HepG2 (cell line): ENCODE measurements at places on chromosomes 5 and 9. TPM values are rescaled to one million over a fixed set of nuclear protein-coding genes. Genes with fewer than 3 reads are reported as not detected.

- H3K27ac ChIP-seq = peak overlapping the region; percentile 20
- no peaks in the 10 kb centered on the region for H3K27me3 ChIP-seq
- DNase-seq = no peak
- H3K4me3 ChIP-seq = no peak overlapping the region
Observed at GRCh38 chr9:128940946-128941755, 6.3 kb downstream of the DOLK start.

- H3K36me3 ChIP-seq = peaks cover 27% of the 10 kb centered on the region; the same call in 2 of the 3 replicates
- H3K4me3 ChIP-seq = no peak overlapping the region
- DNase-seq = peak; percentile 18
- H3K4me1 ChIP-seq = no peaks in the 10 kb centered on the region
- H3K27ac ChIP-seq = no peak overlapping the region
Observed at GRCh38 chr5:163489055-163489744, 16.2 kb upstream of the MAT2B start.

Gene PAEP
- 0.38 and 0.75 TPM in 2 replicates for total RNA-seq

GRCh38 chr9:88915916-88916315, 75.4 kb upstream of the S1PR3 start:
- no peak for DNase-seq
- peaks cover 8% of the 10 kb centered on the region for H3K4me1 ChIP-seq
- H3K4me3 ChIP-seq = no peak overlapping the region

DNA sequence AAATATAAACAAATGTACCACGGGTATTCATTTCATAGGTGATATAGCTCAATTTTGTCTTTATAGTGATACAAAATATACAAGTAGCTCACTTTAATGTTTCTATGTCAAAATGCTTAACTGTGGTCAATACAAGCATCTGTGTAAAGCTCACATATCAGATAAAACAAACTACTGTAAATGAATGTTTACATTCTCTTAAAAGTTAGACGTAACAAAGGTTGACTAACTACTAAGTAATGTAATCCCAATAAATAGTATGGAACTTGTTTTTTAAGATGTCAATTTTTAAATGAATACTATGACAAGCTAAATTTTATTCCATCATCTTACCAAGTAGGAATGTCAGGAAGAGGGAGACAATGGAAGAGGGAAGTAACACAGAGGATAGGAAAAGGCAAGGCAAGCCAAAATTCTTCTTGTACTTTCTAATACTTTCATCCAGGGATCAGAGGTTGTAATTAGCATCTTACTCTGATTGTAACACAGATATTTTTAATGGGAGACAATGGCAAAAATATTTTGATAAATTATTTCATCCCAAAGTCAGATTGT, 105.5 kb downstream of the STRBP start:
- H3K27ac ChIP-seq = no peak overlapping the region
- no peak overlapping the region for H3K4me3 ChIP-seq
- no peaks in the 10 kb centered on the region for H3K36me3 ChIP-seq
- H3K27me3 ChIP-seq = no peaks in the 10 kb centered on the region; the same call in 1 of the 2 replicates
- no peak for DNase-seq
- H3K4me1 ChIP-seq = no peaks in the 10 kb centered on the region

DNA sequence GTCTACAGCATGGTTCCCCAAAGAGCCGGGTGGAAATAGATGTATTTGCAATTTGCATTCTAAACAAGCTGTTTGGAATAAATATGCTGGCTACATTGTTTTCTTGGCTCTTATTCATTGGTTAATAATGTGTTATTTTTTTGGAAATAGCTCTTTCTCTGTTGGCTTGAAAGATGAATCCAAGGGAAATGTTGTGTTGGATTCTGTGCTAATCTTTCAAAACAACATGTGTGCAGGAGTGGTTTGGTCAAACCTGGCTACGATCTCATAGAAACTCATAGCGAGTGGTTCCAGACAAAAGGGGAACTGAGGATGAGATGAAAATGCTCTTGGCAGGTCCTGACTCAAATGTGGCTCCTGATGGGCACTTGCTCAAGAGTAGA, 63.7 kb upstream of the CXCL14 start:
- no peak overlapping the region for H3K27ac ChIP-seq
- no peak for DNase-seq
- H3K27me3 ChIP-seq = no peaks in the 10 kb centered on the region
- no peak overlapping the region for H3K4me3 ChIP-seq
- no peaks in the 10 kb centered on the region for H3K4me1 ChIP-seq
- H3K36me3 ChIP-seq = no peaks in the 10 kb centered on the region

DNA sequence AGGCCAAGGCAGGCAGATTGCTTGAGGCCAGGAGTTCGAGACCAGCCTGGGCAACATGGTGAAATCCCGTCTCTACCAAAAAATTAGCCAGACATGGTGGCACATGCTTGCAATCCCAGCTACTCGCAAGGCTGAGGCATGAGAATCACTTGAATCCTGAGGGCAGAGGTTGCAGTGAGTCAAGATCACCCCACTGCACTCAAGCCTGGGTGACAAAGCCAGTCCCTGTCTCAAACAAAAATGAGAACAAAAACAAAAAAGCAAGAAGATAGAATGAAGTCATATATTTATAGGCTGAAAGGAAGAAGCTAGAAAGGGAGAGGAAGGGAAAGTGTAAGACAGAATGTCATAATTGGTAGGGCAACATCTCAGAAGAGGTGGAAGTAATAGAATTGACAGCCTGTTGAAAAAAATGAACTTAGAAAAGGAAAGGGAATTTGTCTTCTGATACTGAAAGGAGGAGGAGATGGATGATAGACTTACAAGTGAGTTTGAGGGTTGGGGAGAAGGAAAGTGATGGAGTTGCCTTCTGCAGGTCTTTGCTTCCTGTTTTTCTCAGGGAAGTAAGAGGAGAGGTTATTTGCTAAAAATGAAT, 32.2 kb downstream of the CARD6 start:
- no peak overlapping the region for H3K4me3 ChIP-seq
- no peak overlapping the region for H3K27ac ChIP-seq
- DNase-seq = no peak
- no peaks in the 10 kb centered on the region for H3K27me3 ChIP-seq

Gene OTULINL
- total RNA-seq = 0.36 and 0.40 TPM in 2 replicates

DNA sequence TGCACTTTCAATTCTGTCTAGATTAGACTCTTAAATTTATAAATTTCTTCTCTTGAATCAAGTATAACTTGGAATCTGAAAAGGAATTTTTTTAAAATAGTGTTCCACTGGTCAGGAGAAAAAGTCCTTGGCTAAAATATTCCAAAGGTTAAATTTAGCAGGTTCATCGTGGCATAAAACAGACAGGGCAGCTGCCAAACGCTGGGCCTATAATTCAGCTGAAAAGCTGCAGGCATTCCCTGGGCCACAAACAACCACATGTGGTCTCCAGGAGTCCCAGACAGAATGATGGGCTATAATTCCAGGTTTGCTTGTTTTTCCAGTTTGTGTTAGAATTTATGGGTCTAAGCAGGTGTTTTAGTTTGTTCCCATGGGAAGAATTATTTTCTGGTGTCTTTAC, 71.1 kb upstream of the RETREG1 start:
- no peaks in the 10 kb centered on the region for H3K4me1 ChIP-seq
- DNase-seq = no peak
- no peak overlapping the region for H3K27ac ChIP-seq
- no peak overlapping the region for H3K4me3 ChIP-seq

- no peaks in the 10 kb centered on the region for H3K36me3 ChIP-seq
- no peaks in the 10 kb centered on the region; the same call in 1 of the 2 replicates for H3K27me3 ChIP-seq
- no peak overlapping the region for H3K27ac ChIP-seq
- no peak overlapping the region for H3K4me3 ChIP-seq
- DNase-seq = no peak
Observed at GRCh38 chr9:93081081-93081529, 14.9 kb upstream of the CARD19 start.

- no peaks in the 10 kb centered on the region for H3K36me3 ChIP-seq
- DNase-seq = peak; percentile 7
- no peak overlapping the region for H3K4me3 ChIP-seq
- H3K4me1 ChIP-seq = no peaks in the 10 kb centered on the region
- no peak overlapping the region for H3K27ac ChIP-seq
Observed at GRCh38 chr5:9498541-9499497, 47.1 kb downstream of the SEMA5A start.

Gene B4GALT1
- total RNA-seq = 15.7 TPM in 2 replicates

GRCh38 chr9:32503008-32503407, 23.0 kb downstream of the RIGI start:
- H3K27ac ChIP-seq = no peak overlapping the region
- H3K4me1 ChIP-seq = peaks cover 7% of the 10 kb centered on the region
- no peak for DNase-seq
- H3K36me3 ChIP-seq = peaks cover 4% of the 10 kb centered on the region; the same call in 1 of the 3 replicates
- no peaks in the 10 kb centered on the region for H3K27me3 ChIP-seq
- no peak overlapping the region for H3K4me3 ChIP-seq

DNA sequence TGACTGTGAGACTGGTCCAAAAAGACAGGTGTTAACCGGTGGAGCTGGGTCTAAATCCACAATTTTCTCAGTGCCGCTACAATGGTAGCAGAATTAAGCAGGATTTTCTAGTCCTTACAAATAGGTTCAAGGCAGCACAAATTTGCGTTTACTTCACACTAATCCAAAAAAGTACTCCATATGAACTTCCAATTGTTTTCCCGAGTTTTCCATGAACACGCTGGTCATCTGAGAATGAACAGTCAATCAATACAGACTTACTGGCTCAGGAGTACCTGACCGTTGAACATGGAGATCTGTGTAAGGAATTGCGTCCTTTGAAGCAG, 709 bp downstream of the SLC35D2 start:
- H3K4me3 ChIP-seq = peak overlapping the region; percentile 87
- DNase-seq = no peak
- H3K27ac ChIP-seq = peak overlapping the region; percentile 95
- H3K36me3 ChIP-seq = peaks cover under 1% of the 10 kb centered on the region; the same call in 1 of the 2 replicates
- H3K27me3 ChIP-seq = no peaks in the 10 kb centered on the region

GRCh38 chr5:76789991-76790581, 28.7 kb upstream of the F2RL1 start:
- H3K27me3 ChIP-seq = no peaks in the 10 kb centered on the region
- H3K4me3 ChIP-seq = no peak overlapping the region
- no peak for DNase-seq

DNA sequence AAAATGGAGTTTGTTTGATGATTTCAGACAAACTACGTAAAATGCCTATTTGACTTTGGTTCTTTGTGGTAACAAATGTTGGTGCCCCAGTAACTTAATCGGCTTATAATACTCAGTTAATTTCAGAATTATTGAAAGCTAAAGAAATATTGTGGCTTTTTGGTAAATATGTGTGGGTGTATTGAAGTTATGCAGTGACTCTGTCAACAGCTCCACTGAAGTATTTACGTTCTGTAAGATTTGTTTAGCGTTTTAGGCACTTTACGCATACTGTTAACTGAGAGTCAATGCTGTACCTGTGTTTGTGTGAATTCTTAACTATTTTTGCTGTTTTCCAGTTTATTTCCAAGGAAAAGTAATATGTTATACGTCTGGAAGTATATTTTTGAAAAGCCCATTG, 2.2 kb downstream of the RAD23B start:
- peaks cover 63% of the 10 kb centered on the region for H3K4me1 ChIP-seq
- DNase-seq = no peak
- H3K36me3 ChIP-seq = no peaks in the 10 kb centered on the region

DNA sequence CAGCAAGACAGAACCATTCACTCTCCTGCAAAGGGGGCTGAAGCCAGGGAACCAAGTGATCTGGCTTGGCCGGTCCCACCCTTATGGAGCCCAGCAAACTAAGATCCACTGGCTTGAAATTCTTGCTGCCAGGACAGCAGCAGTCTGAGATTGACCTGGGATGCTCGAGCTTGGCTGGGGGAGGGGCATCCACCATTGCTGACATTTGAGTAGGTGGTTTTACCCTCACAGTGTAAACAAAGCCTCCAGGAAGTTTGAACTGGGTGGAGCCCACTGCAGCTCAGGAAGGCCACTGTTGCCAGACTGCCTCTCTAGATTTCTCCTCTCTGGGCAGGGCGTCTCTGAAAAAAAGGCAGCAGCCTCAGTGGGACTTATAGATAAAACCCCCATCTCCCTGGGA, 60.5 kb downstream of the TNFSF8 start:
- no peak overlapping the region for H3K27ac ChIP-seq
- DNase-seq = peak; percentile 70
- no peaks in the 10 kb centered on the region for H3K36me3 ChIP-seq

Gene PCDHGA2
- 0.04 TPM in 1 of 2 replicates, not detected in the other for total RNA-seq

GRCh38 chr5:78527054-78527859, 121.3 kb downstream of the LHFPL2 start:
- peaks cover 16% of the 10 kb centered on the region; the same call in 1 of the 2 replicates for H3K4me1 ChIP-seq
- no peak for DNase-seq
- H3K36me3 ChIP-seq = no peaks in the 10 kb centered on the region
- H3K4me3 ChIP-seq = no peak overlapping the region
- no peak overlapping the region for H3K27ac ChIP-seq
- H3K27me3 ChIP-seq = no peaks in the 10 kb centered on the region

Gene NDUFAF2
- total RNA-seq = 78.4 and 111 TPM in 2 replicates

Gene MOB3B
- 0.03 and 0.09 TPM in 2 replicates for total RNA-seq

DNA sequence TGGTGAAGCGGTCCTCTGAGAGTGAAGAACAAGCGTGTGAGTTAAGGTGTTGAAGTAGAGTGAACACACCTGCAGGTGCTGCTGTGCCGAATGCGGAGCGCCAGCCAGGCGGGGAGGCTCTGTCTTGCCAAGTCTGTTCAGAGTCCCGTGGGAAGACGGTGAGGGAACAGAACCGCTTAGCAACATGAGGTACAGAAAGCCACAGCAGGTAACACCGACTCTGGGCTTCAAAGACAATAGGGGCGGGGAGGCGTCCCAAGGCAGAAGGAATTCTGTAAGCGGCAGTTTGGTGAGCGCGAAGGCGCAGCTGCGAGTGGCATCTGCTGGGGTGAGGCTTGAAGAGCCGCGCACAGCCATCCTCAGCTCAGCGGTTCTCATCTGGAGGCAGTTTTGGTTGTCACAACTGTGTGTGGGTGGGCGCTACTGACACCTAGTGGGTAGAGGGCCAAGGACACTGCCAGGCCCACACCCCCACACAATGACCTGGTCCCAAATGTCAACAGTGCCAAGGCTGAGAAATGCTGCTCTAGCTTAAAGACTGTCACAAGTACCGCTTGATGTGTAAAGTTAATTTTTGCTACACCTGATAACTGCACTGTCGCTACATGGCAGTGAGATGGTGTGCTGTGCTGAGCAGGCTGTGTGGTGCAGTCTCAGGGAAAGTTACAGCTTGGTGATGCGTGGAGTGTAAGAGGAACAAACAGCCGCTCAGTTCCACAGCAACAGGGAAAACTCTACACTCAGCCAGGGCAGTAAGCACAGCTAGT, 67.4 kb upstream of the TBC1D9B start:
- H3K4me1 ChIP-seq = no peaks in the 10 kb centered on the region
- peaks cover 34% of the 10 kb centered on the region; the same call in 2 of the 3 replicates for H3K36me3 ChIP-seq
- H3K27ac ChIP-seq = no peak overlapping the region
- H3K27me3 ChIP-seq = no peaks in the 10 kb centered on the region
- DNase-seq = peak; percentile 32

Gene BAAT
- total RNA-seq = 0.71 and 1.0 TPM in 2 replicates

- H3K4me1 ChIP-seq = no peaks in the 10 kb centered on the region
- H3K36me3 ChIP-seq = no peaks in the 10 kb centered on the region
- H3K4me3 ChIP-seq = no peak overlapping the region
- no peaks in the 10 kb centered on the region for H3K27me3 ChIP-seq
Observed at GRCh38 chr9:85041466-85042137, 372.1 kb downstream of the NTRK2 start.

- no peak overlapping the region for H3K27ac ChIP-seq
- no peak for DNase-seq
- no peak overlapping the region for H3K4me3 ChIP-seq
- H3K4me1 ChIP-seq = no peaks in the 10 kb centered on the region
- H3K27me3 ChIP-seq = no peaks in the 10 kb centered on the region
Observed at GRCh38 chr5:14060218-14060617, 82.9 kb upstream of the TRIO start.
